AG04449 (cell line): ENCODE measurements at places on chromosomes 16 and 17.

DNA sequence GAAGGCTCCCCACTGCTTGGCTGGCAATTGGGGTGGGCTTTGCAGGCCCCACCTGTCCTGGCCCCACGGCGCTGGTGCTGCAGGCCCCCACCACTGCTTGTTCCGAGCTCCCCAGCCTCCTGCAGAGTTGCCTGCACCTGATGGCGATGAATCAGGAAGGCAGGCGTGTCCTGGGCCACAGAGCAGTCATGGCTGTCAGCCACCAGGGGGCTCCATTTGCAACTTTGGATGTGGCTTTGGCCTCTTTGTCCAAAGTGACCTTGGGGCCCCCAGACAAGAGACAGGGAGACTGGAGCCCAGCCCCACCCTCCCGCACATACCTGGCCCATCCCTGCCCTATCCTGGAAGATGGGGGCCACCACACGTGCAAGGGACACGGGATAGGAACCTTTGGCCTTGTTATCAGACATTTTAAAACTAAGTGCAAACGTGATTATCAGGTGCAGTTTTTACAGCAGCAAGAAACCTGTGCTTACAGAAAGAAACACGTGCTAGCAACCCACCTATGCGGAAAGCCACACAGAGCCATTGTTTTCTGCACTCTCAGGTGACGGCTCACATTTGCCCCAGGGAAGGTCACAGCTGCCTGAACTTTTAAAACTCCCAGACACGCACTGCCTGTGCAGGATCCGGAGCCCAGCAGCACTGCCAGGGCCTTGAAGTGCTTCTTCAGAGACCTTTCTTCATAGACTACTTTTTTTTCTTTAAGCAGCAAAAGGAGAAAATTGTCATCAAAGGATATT, at the start of gene DNASE1:
Gene DNASE1, plus strand, starts transcription at position 443 of the 743 bp plus-strand sequence. CDS start 683 bp downstream, outside the sequence.
- DNase-seq: no peak

DNA sequence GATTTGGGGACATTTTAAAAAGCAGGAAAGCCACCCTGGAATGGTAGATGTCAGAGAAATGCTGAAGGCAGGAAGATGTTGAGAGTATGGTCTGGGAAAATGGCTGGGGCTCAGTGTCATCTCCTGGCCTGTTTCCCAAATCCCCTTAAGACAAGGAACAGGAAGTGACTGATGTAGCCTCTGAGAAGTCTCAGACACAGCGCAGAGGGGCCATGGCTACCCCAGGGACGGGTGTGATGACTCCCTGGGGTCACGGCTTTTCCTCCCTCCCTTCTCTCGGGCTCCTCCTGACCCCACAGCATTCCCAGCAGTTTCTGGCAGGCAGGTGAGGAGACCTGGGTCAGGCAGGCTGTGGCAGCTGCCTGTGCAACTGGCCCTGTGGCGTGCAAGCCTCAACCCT, 45.4 kb downstream of the RAP1GAP2 start:
- DNase-seq: no peak

- DNase-seq: no peak
Measured at GRCh38 chr17:55649957-55650597, 72.6 kb downstream of the TMEM100 start.

- no peak for DNase-seq
Measured at GRCh38 chr17:41811549-41812380, at the start of gene P3H4. TSS of gene P3H4 (minus strand) at chr17:41811949. CDS start at chr17:41811915, 34 bp downstream.

DNA sequence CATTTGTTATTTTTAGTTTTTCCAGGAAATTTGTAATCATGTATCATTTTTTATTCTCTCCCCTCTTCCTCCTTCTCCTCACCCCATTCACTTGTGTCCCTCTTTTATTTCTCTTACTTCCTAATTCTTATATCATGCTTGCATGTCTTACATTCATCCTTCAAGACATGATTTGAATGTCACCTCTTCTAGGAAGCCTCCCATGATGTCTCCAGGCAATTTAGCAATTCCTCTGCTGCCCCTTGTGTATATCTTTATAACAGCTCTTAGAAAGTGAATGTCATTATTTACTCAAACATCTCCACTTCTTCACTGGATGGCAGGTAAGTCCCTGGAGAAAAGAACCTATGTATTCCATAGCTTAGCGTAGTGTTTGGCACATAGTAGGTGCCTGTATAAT, 7.8 kb downstream of the HNF1B start:
- DNase-seq: no peak

DNA sequence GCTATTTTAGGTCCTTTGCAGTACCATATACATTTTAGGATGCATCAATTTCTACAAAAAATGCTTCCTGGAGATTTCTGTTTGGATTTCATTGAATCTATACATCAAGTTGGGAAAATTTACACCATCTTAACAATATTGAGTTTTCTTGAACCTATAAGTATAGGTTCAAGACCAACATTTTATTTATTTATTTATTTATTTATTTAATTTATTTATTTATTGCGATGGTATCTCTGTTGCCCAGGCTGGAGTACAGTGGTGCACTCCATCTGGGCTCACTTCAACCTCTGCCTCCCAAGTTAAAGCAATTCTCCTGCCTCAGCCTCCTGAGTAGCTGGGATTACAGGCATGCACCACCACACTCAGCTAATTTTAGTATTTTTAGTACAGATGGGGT, 125.0 kb upstream of the HS3ST2 start:
- no peak for DNase-seq

DNA sequence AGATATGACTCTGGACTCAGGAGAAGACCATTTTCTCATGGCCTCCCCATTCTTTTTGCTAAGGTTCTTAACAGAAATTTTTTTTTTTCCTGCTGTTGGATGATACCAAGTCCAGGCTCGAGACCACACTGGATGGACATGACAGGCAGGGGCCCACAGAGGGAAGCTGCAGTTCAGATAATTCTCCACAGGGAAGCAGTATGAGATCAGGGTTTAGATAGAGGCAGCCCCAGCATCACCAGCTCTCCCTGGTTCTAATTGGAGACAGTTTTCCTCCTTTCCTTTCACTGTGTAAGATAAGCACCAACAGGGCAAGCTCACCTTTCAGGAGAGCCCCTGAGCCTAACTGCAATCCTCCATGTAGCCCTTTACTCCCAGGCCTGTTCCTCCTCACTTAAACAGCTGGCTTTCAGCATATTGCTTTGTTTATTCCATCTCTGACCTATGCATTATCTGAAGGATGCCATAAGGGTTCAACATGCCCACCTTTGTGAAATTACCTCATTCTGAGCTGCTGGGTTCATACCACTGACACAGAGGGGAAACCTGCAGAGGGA, 108.1 kb downstream of the SNX11 start:
- DNase-seq: no peak

DNA sequence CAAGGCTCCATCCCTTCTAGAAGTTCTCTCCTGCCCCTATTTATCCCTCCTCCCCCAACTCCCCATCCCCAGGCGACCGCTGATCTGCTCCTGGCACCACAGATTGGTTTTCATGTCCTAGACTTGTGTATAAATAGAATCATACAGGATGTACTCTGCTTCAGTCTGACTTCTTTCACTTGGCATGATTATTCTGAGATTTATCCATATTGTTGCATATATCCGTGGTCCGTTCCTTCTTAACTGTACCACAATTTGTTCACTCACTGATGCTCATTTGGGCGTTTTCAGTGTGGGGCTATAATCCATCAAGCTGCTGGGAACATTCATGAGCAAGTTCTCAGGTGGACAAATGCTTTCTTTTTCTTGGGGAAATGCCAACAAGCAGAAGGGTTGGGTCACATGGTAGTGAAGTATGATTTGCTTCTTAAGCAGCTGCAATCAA, 23.9 kb downstream of the PITPNM3 start:
- no peak for DNase-seq

DNA sequence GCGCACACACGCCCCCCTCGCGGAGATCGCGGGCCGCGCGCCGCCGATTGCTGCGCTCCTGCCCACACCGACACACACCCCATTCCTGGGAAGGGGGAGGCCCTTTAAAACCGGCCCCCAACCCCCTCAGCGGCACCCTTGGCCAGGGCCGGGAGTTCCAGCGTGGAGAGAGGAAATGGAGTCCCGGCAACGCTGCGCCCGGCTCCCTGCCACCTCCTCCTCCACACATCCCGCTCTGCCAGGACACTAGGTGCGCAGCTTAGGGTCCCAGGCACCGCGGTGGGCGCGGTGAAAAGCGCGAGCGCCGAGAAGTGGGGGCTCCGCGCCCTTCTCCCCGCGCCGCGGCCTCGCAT, 397 bp downstream of the CDC42EP4 start:
- DNase-seq: no peak

GRCh38 chr17:15261258-15261801, 3.8 kb downstream of the PMP22 start:
- DNase-seq: no peak

DNA sequence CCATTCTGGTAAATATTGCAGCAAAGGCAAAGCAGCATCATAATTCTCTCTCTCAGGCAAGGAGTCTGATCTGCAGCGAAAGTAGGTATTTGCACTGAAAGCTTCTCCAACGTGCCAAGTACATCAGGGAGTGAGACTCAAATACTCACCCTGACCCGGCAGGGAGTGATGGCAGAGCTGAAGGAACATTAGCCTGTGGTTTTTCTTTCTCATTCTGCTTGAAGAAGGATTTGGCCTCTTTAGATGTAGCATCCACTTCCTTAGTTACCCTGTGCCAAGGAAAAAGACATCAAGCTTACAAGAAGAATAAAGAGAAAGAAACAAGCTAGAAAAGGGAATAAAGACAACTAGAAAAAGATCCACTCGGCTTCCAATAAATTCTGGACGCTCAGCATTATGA, 38.4 kb downstream of the CFDP1 start:
- no peak for DNase-seq

GRCh38 chr17:30858556-30859250, 26.9 kb downstream of the ATAD5 start:
- no peak for DNase-seq

DNA sequence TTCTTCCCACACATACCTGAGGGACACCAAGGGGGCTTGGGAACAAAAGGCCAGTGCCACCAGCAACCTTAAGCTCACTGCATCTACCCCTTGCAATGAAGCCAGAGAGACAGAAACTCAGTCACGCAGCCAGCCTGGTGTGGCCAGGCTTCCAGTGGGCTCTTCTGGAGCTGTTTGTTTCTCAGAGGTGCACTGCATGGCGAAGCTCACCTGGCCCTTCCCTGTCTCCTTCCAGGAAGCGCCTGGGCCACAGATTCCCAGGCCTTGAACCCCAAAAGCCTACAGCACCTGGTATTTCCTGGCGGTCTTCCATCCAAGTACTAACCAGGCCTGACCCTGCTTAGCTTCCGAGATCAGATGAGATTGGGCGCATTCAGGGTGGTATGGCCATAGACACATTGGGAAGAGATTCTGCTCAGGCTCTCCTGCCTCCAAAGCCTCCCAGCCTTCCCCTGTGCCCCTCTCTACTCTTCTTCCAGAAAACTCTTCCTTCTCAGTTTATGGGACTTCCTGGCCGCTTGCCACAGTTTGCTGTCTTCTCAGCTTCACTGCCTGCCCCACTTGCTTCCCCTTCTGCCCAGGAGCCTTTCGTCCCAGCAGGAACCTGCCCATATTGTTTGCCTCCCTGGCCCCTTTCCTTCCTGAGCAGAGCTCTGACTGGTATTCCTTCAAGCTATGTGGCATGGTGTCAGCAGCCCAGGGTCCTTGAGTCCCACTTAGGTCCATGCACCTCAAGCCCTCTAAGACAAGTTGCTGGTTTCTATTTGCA, 1.6 kb downstream of the CISD3 start:
- DNase-seq: no peak

GRCh38 chr17:81713556-81714411, 1.7 kb downstream of the SLC25A10 start:
- DNase-seq: no peak

DNA sequence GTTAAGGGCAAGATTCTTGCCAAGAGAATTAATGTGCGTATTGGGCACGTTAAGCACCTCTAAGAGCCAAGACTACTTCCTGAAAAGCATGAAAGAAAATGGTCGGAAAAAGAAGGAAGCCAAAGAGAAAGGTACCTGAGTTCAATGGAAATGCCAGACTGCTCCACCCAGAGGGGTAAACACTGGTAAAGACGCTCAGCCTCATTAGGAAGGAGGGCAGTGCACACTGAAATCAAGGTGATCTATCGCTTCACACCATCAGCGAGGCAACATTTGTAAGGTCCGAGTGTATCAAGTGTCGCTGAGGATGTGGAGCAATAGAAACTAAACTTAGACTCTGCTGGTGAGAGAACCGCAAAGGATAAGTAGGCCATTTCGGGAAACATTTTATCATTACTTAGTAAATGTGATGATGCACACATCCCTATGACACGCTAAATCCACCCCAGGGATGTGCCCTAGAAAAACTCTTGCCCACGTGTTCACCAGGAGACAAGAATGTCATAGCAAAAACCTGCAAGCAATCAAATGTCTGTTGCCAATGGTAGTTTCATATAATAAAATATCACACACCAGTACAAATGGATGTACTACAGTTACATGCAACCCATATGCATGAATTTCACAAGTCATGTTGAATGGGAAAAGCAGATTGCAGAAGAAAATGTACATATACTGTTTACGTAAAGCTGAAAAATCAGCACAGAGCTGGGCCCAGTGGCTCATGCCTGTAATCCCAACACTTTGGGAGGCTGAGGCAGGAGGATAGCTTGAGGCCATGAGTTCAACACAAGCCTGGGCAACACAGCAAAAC, 23.6 kb downstream of the CNTROB start:
- no peak for DNase-seq

GRCh38 chr17:47423406-47424295, 99.9 kb downstream of the EFCAB13 start:
- DNase-seq: no peak

GRCh38 chr16:74563828-74564263, 43.1 kb downstream of the GLG1 start:
- no peak for DNase-seq

DNA sequence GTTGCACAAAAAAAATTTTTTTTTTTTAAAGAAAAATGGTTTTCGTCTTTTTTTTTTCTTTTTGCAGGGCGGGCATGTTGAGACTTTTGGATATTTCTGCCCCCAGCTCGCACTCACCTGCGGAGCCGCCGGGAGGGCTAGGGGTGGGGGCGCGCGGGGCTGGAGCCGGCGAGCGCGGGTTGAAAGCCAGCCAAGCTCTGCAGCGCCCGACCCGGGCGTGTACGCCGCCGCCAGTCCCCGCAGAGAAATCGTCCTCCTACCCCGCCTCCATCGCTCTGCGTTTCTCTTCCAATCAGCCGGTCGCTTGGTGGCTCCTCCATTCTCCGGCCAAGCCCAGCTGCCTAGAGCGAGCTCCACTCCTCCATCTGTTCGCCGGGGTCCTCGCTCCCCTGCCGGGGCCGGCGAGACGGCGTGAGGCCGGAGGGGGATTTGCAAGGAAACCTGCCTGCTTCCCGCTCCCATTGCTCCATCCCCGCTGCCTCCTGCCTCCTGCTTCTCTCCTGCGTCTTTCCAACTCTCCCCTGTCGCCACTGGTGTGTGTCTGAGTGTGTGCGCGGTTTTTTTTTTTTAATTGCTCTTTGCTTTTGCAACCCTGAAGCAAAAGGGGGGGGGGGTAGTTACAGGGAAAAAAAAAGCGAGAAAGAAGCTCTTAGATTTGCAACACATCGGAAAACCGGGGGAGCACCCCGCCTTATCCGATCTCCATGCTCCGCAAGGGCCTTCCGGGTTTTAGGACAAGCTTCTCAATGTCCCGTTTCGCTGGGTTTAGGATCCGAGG, 1.8 kb upstream of the UBTF start:
- DNase-seq: no peak

GRCh38 chr16:58456193-58456592, 43.8 kb upstream of the NDRG4 start:
- DNase-seq: no peak
